ENCODE measurements at places on chromosomes 7 and 10.

DNA sequence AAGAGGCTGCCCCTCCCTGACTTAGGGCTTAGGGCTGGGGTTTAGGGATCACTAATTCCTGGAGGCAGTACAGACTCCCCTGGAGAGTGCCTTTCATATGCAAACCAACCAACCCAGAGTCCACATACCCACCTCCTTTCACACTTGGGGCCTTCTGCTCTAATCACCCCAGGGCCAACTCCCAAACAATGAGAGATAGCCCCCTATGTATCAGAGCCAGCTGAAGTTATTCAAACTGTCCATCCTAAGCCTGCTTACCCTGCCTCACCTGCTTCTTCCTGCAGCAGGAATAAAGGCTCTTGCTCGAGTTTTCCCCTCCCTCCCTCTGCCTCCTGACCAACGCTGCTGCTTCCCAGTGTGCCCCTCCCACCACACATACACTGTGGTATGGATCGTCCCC, 51.8 kb upstream of the SLC35G1 start:
- no peak for DNase-seq

DNA sequence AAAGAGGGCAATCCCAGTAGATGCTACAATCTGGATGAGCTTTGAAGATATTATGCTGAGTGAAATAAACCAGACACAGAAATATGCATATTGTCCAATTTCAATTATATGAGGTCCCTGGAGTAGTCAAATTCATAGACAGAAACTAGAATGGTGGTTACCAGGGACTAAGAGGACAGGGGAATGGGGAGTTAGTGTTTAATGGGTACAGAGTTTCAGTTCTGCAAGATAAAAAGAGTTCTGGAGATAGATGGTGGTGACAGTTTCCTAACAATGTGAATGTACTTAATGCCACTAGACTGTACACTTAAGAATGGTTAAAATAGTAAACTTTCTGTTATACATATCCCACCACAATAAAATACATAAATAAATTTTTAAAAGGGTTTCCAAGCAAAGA, 236.6 kb downstream of the ELMO1 start:
- DNase-seq: no peak

GRCh38 chr10:110739811-110740271, 95.7 kb downstream of the RBM20 start:
- DNase-seq: peak; percentile 15

DNA sequence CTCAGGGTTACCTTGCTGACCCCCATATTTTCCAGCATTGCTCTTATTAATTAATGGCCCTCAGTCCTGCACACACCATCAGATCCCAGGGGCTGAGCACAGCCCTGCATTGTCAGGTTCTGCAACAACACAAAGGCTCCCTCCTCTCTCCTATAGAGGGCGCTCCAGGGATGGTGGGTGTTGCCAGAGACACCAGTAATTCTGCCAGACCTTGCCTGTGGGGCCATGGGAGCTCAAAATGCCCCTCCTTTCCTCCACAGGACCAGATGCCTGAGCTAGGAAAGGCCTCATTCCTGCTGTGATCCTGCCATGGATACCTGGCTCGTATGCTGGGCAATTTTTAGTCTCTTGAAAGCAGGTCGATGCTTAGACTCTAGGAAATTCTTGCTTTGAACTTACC, 42.8 kb upstream of the PRSS58 start:
- peak; percentile 53 for DNase-seq

GRCh38 chr10:6025683-6026255, 36.4 kb downstream of the IL2RA start:
- DNase-seq: no peak

GRCh38 chr7:13875496-13876074, 113.9 kb downstream of the ETV1 start:
- peak; percentile 54 for DNase-seq

DNA sequence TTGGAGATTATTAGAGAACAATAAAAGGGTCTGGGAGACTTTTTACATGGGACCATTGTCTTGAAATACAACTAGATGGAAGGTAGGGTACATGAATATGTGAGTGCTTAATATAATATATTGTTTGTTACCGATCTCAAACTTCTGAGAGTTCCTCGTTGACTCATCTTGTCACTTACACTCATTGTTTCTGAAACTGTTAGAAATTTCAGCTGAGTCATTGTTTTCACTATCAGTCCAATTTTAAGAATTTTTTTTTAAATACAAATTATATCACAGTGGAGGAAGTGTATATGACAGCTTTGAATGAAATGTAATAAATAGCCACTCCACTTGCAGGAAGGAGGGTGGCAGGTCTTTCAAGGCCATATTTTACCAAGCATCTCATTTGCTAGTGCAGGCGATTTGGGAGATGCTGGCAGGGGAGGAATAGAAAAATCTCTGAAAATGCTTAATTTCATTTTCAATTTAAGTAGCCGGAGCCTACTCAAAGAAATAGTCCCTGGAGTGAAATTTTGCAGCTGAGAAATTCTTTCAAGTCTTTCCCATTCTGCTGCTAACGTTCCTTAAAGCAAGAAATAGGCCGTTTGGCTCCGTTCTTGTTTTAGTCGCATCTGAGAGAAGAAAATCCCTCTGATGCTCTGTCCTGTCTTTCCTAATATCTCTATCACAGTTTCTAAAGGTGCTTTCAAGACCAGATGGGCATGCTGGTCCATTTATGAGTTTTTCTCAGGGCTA, 1404.2 kb upstream of the CELF2 start:
- DNase-seq: peak; percentile 70

GRCh38 chr10:133001114-133001513, 58.7 kb upstream of the CFAP46 start:
- no peak for DNase-seq

- DNase-seq: no peak
These were observed 282.9 kb downstream of the TWIST1 start for GRCh38 chr7:18834577-18834976.

GRCh38 chr7:100543586-100543985, 4.6 kb downstream of the AGFG2 start:
- no peak for DNase-seq

DNA sequence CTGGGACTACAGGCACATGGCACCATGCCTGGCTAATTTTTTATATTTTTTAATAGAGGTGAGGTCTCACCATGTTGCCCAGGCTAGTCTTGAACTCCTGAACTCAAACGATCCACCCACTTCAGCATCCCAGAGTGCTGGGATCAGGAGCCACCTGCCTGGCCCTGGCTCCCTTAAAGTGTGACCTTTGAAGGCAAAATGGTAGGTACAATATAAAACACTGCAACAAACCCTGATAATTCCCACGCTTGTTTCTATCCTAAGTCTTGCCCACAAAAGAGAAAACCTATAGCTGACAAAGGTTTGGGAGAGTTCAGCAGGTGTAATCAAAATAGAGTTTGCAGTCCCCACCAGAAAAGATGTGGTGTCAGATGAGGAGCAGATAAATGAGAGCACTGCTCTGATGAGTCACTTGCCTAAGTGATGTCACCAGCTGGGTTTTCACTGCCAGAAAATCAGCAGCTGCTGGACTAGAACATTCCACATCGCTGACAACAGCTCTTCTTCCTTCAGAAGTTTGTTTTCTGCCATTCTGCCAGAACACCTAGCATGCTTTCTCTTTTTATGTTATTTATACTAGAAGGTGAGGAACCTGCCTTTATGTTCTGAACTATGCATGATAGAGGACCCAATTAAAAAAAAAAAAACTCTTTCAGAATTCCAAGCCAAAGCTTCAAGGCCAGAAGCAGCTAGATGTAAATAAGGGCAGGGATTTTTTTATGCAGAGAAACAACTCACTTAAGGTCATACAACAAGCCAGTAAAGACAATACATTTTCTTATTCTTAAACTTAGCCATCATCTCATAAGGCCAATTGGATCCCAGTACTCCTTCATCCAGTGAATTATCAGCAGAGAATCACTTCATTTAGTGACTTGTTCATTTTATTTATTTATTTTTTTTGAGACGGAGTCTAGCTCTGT, 18.0 kb downstream of the PURB start:
- DNase-seq: no peak

- DNase-seq: no peak
These were observed 221.5 kb upstream of the AOAH start for GRCh38 chr7:36945612-36946400.

DNA sequence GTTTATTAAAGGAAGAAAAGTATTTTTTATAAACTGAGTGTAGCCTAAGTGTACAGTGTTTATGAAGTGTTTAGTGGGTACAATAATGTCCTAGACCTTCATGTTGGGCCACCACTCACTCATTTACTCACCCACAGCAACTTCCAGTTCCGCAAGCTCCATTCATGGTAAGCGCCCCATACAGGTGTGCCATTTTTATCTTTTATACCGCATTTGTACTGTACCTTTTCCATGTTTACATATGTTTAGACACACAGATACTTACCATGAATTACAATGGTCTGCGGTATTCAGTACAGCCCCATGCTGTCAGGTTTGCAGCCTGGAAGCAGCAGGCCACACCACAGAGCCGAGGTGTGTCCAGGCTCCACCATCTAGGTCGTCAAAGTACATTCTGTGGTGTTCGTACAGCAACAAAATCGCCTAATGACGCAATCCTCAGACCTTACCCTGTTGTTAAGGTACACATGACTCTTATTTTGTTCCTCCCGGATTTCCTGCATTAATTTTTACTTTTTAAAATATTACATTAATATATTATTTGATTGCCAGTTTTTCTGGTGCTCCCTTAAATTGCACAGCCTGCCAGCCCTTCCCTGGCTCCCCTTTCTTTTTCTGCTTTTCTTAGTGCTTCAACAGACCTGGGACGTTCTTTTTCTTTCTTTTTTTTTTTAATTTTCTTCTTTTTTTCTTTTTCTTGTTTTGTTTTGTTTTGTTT, 881 bp upstream of the SSBP1 start:
- DNase-seq: peak; percentile 60

GRCh38 chr10:120513307-120513796, 56.3 kb downstream of the PLPP4 start:
- no peak for DNase-seq

DNA sequence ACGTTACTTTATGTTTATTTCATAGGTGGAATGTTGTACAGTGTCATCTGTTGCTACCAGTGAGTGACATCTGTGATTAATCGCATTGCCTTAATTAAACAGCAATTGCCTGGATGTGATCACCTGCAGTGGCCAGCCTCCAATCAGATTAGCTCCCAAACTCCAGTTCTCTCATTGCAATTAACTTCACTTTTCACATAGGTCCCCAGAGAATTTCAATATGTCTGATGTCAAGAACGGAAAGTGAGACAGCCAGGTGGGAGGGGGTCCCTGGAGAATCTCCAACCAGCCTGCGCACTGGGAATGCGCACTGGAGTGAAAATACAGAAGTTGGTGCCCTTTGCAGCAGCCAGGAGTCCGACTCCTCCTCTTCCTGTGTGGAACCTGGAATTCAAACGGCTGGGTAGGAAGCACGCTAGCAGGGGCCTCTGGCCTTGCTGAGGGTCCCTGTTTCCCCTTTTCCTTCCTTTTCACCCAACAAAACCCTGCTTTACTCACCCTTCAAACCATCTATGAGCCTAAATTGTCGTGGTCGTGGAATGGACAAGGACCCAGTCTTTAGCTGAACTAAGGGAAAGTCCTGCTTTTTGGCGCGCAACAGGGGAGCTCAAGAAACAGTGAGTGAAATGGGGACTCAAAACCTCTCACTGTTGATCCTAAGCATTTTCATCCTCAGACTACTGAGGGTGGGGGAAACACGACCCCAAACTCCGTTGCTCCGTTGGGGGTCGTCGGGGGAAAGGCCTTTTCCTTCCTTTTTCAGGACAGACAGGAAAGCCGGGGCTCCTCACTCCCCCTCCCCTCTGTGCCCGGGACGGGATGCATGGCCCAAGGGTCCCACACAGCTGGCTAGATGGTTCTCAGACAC, 1355.5 kb upstream of the LRRTM3 start:
- peak; percentile 91 for DNase-seq

- DNase-seq: no peak
These were observed 80.0 kb downstream of the ZNF277 start for GRCh38 chr7:112286250-112287086.

DNA sequence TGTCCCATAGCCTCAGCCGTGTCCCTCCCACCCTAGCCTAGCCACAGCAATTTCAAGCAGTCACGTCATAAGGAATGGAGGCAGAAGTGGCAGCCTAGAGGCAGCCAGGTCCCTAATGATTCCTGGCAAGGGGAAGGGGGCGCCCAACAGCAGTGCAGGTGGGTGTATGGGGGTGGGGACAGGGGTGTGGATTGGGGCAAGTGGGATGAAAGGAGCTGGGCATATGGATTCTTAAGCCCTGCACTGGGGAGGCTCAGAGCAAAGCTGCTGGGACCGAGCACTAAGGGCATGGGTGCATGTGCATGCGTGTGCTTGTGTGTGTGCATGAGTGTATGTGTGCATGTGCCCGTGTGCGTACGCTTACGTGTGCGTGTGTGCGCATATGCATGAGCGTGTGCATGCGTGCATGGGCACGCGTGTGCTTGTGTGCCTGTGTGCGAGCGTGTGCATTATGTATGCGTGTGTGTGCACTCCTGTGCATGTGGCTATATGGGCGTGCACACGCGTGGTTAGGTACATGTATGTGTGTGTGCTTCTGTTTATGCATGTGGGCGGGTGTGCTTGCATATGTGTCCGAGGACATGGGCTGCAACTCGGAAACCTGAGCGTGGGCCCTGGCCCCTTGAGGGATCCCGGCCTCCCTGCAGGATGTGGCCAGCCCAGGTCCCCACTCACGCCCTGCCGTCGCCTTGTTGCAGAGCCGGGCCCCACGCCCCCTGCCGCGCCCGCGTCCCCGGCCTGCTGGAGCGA, 34.1 kb downstream of the SH2B2 start:
- no peak for DNase-seq

GRCh38 chr10:14466257-14466656, 135.5 kb upstream of the FRMD4A start:
- no peak for DNase-seq

- DNase-seq: no peak
These were observed 417.0 kb downstream of the CALN1 start for GRCh38 chr7:71995111-71995510.

GRCh38 chr7:4845740-4846142, 16.1 kb downstream of the PAPOLB start:
- peak; percentile 40 for DNase-seq

DNA sequence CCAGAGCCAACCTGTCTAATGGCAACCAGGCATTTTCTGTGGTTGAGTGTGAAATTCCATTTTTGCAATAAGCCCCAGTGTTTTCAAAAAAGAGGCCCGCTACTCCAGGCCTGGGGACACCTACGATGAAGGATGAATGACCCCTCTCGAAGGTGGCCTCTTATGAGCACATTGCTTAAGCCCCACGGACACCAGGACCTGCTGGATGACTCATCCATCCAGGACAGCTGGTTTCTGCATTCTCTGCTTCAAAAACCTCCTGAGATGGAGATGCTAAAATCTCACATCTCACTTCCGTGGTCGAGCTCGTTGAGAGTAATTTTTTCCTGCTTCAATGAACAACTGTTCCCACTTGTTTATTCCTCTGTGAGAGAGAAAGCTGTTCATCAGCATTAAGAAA, 150.2 kb upstream of the FZD8 start:
- no peak for DNase-seq

DNA sequence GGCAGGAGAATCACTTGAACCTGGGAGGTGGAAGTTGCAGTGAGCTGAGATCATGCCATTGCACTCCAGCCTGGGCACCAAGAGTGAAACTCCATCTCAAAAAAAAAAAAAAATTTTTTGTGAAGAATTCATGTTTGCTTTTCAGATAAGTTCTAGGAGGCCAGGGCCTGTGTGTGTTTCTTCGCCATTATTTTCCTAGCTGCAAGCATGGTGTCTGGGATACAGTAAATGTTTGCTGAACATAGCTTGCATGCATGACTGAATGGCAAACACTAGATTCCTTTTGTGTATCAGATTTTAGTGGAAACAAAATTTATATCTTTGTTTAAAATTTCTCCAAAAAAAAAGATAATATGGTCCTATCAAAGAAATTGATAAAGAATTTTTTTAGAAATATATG, 9.7 kb upstream of the MACC1 start:
- DNase-seq: no peak

Data from hematopoietic multipotent progenitor cell treated with erythropoietin and hydrocortisone succinate and interleukin-3 and kit ligand, for 4 days (in vitro differentiated cells).